SW 1271 (cell line): ENCODE measurements at places on chromosomes 6 and 20.

- no peak for DNase-seq
These were observed 91.7 kb downstream of the YTHDF1 start for GRCh38 chr20:63124092-63124781.

- DNase-seq, result peak; percentile 51
These were observed 9.1 kb downstream of the VTA1 start for GRCh38 chr6:142155895-142156757.

DNA sequence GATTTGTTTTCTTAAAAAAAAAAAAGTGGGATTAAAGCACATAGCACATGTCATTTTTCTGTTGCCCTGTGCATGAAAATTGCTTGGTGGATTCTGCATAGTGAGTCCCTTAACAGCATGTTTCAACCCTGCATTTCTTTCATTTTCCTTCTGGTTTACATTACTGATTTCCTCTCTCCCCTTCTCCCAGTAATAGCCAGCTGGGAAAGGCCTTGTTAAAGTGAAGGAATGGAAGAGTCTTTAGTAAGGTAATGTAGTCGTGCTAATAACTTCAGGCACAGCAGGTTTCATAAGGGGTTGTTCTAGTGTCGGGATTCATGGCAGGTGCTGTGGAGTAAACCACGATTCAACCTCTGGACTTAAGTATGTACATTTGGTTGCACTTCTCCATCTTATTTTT is 202.4 kb downstream of the FARS2 start:
- DNase-seq, result no peak

GRCh38 chr20:34922654-34923381 is 32.8 kb downstream of the GSS start:
- DNase-seq, result peak; percentile 96

DNA sequence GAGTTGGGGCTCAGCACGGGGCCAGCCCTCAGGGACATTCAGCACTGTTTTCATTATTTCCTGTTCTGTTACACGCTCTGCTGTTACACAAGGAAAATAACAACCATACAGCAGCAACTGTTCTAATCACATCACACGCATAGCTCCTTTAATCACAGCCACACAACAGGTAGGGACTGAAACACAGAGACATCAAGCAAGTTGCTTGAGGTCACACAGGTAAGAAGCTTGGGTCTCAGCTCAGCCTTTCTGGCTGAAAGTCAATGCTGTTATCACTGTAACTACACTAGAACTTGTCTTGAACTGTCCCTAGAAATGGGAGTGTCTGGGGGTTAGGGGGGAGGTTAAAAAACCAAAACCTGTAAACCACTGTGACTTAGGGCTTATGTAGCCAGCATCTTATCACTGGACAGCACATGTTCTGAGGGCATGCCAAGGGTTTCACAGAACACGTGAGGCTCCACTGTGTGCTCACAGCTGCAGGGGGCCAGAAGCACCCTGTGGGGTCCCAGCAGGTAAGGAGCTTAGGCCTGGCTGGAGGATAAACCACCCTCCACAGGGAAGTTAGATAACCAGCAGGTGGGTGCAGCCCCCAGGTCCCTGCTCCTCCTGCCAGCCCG is 146.0 kb downstream of the EYA2 start:
- DNase-seq, result no peak

DNA sequence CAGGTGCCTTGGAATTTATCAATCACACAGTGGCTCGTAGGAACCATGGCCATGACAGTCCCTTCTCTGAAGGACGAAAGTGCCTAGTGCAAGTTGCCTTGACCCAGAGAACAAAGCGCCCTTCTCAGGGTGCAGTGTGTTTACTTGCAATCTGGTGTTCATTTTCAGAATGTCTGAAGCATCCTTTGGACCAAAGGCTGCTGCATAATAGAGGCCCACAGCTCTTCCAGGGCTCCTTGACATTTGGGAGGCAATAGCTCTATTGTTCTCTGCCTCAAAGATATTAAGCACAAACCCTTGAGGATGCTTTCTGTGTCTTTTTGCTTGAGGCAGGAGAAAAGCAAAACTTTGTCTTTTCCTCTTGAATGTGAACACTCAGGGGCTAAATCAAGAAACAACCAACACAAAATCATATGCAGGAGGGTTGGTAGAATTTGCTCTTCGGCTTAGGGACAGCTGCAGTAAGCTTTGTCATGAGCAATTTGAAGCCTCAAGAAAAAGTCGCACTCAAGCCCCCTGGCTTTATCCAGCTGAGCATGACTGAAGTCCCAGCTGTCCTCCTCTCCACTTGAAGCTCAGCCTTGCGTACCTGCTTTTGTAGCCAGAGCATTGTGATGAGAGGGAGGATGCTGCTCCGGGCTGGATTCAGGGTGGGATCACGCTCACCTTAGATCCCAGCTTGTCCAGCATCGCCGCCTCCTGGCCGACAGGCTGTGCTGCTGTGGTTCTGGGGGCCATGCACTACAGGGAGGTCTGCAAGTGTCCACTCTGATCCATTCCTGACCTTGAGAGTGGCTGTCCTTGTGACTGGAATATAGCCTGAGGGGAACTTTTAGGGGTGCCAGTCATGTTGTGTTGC is 495.4 kb downstream of the CDH26 start:
- no peak for DNase-seq

DNA sequence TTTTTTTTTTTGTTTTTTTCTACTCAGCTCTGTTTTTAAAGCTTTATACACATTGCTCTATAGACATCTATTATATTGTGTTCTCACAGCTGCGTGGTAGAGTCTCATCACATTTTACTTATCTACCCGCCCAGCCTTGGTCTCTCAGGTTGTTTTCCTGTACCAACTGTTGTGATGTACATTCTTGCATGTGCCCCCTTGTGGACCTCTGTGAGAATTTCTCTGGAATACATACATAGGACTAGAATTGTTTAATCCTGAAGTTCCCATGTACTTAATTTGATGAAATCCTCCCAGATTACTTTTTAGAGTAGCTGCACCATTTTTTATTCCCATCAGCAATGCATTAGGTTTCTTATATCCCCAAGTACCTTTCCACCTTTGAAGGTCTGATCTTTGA is 40.4 kb upstream of the TINAG start:
- no peak for DNase-seq

GRCh38 chr20:46549188-46549972 is 1.1 kb downstream of the OCSTAMP start:
- DNase-seq, result no peak

DNA sequence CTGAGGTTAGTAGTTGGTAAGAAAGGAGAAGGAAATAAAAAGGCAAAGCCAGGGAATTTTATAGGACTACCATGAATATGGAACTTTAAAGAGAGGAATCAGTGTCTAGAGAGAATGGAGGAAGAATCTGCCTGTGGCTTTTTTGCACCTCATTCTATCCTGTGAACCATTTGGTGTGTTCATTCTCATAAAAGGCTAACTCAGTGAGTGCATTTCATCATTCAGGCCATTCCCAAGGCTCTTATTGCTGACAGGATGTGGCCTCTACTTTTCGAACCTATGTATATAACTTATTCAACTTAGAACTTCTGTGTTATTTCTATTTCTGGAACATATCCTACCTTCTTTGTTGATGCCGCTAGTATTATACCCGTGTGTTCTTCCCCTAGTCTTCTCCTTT is 27.1 kb downstream of the HSF2 start:
- DNase-seq, result no peak

GRCh38 chr20:13683833-13684232 is 45.1 kb upstream of the TASP1 start:
- DNase-seq, result no peak

GRCh38 chr6:152828431-152828830 is 77.8 kb downstream of the VIP start:
- no peak for DNase-seq

DNA sequence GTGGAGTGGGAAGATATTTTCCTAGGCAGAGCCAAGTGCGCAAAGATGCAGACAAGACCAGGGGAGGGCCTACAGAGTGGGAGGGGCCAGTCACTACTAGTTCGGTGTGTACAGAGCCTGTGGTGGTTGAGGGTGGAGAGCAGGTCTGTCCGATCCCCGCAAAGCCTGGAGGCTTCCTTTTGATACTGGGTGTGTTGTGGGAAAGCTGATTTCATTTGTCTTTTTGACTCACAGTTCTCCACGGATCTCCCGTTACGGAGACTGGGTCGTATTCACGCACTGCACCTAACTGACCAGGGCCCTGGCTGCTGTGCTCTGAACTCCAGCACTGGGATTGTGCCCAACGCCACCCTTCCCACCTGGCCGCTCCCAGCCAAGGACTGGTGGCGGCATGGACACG is 1.4 kb upstream of the TIAM2 start:
- no peak for DNase-seq

GRCh38 chr6:73884540-73884939 is 188.5 kb downstream of the CD109 start:
- no peak for DNase-seq

GRCh38 chr6:33620158-33620855 is 815 bp upstream of the ITPR3 start:
- peak; percentile 63 for DNase-seq

- DNase-seq, result no peak
These were observed 204.6 kb downstream of the NKAIN2 start for GRCh38 chr6:124008000-124008987.

DNA sequence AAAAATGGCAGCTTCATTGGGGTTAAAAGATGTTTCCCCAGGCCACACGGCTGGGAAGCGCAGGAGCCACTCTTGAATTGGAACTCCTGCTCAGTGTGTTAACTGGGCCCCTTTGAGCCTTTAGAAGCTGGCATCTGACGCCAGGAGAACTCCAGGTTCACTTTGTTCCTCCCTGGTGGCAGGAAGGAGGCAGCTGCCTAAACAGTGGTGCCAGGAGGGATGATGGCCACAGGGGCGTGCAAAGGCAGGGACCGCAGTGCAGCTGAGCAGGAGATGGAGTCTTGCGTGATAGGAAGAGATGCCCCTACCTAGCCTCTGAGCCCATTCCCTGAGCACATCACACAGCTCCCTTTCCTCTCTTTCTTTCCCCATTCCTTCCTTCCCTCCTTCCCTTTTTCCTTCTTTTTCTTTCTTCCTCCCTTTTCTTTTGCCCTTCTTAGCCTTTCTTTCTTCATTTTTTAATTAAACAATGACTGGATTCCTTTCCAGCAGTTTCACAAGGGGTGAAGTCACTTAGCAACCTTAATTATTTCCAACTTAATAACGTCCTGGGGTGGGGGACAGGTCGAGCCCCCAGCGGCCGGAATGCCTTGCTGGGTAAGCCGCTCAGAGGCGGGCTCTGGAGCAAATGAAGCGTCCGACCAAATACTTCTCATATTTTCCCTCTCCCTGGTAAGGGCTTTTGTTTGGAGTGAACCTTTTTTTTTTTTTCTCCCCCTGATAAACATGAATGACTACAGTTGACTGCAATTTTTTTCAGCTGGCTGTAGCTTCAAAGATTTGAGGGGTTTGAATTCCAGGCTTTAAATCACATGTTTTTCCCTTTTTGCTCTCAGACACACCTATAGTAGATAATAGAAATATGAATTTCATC is 20.8 kb upstream of the BMP7 start:
- DNase-seq, result no peak

DNA sequence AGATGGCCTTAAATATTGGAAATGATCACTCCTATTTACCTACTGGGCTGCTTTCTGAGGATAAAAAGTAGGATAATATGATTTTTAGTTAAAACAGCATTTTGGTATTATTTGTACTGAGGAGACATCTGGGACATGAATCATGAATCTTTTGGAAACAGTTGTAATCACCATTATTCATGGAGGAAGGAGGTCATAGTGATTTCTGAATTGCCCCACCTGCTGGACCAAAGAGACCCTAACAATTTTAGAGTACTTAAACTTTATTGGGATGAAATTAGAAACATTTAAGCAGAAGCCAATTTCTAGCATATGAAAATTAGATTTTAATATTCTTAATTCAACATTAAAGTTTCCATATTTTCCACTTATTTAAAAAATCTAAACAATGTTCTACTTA is 108.4 kb upstream of the SIM1 start:
- DNase-seq, result peak; percentile 5

DNA sequence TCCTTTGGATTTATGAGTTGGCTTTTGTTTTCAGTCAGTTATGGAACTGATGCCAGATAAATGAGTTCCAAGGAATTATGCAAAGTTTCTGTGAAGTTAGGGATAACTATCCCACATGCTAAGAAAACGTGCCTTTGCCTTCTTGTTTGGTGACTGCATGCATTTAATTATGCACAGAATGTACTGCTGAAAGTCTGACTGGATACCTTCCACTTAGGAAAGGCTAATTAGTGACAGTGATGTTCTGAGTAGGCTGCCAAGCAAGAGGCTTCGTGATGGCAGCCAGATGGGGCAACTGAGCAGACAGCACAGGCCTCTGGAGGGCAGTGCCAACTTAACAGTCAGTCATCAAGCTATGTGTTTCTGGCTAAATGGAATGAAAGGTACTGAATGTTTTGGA is 289.9 kb downstream of the CD109 start:
- DNase-seq, result peak; percentile 22

- DNase-seq, result no peak
These were observed 296.9 kb downstream of the FOXC1 start for GRCh38 chr6:1906609-1907008.

DNA sequence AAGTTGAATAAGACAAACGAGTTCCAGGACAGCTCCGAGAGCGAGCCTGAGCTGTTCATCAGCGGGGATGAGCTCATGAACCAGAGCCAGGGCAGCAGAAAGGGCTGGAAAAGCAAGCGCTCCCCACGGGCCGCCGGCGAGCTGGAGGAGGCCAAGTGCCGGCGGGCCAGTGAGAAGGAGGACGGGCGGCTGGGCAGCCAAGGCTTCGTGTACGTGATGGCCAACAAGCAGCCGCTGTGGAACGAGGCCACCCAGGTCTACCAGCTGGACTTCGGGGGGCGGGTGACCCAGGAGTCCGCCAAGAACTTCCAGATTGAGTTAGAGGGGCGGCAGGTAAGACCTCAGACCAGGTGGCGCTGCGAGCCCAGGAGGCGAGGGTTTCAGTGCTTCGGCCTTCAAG is 56.0 kb upstream of the TMEM181 start:
- no peak for DNase-seq

DNA sequence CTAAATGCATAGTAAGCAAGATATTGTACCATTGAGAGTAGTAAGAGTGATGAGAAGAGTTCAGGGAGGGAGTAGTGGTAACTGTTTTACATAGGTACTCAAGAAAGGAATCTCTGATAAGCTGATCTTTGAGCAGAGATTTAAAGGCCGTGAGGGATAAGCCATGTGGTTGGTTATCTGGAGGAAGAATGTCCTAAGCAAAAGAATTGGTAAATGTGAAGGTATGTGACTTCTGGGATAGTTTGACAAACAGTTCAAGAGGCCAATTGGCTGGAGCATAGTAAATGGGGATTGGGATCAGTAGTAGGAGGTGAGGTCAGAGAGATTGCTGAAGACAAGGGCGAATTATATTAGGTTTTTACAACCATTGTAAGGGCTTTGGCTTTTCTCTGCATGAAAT is 40.1 kb downstream of the PLCB1 start:
- DNase-seq, result no peak

- no peak for DNase-seq
These were observed 129.9 kb upstream of the RIPOR2 start for GRCh38 chr6:25065666-25066065.

DNA sequence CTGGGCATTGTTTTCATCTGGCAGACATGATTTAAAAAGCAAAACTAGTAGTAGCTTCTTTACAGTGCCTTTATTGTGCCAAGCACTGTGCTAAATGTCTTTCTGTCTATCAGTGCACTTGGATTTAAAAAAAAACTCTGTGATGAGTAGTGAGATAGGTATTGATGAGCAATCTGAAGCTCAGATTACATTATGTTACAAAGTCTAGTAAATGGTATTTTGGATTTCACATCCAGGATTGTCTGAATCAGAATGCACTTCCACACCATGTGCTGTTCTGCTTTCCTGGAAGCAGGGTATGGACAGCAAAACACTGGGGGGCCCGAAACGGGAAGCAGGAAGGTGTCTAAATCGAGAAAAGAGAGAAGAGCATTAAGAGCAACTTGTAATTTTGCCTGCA is 103.4 kb upstream of the CCN2 start:
- no peak for DNase-seq

- no peak for DNase-seq
These were observed 11.7 kb downstream of the SLC23A2 start for GRCh38 chr20:4989570-4989969.
